Peyer's patch (tissue), 4 donors: ENCODE measurements at places on chromosomes 12 and 14. TPM values are rescaled to one million over a fixed set of nuclear protein-coding genes. Genes with fewer than 3 reads are reported as not detected.
A peak's percentile ranks its signal among the peaks of the same experiment; 100 is the strongest.

- DNase-seq = peak; percentile 76
Observed at GRCh38 chr12:112419297-112420133, 768 bp downstream of the PTPN11 start.

GRCh38 chr14:38350102-38350501 lies 94.2 kb upstream of the CLEC14A start:
- no peak for DNase-seq

GRCh38 chr12:57397441-57397840 lies 33.4 kb downstream of the R3HDM2 start:
- DNase-seq = no peak

PAH gene
- not detected for total RNA-seq

GRCh38 chr12:123998991-123999359 lies 26.0 kb downstream of the ZNF664 start:
- DNase-seq = no peak

DNAJC22 gene
- 56.0 TPM for total RNA-seq

C1QL4 gene
- total RNA-seq = not detected

GRCh38 chr12:57581802-57582201 lies 9.2 kb upstream of the PIP4K2C start:
- DNase-seq = no peak

TAS2R43 gene
- 2.1 TPM for total RNA-seq

AQP2 gene
- total RNA-seq = not detected

DNA sequence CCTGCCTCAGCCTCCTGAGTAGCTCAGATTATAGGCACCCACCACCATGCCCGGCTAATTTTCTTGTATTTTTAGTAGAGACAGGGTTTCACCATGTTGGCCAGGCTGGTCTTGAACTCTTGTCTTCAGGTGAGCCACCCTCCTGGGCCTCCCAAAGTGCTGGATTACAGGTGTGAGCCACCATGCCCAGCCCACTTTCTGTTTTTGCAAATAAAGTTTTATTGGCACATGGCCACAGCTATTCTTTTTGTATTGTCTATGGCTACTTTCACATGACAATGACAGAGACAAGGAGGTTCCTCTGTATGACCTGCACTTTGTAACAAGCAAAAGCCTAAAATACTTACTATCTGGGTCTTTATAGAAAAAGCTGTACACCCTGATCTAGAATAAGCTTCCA lies 19.7 kb upstream of the DIABLO start:
- no peak for DNase-seq

DNA sequence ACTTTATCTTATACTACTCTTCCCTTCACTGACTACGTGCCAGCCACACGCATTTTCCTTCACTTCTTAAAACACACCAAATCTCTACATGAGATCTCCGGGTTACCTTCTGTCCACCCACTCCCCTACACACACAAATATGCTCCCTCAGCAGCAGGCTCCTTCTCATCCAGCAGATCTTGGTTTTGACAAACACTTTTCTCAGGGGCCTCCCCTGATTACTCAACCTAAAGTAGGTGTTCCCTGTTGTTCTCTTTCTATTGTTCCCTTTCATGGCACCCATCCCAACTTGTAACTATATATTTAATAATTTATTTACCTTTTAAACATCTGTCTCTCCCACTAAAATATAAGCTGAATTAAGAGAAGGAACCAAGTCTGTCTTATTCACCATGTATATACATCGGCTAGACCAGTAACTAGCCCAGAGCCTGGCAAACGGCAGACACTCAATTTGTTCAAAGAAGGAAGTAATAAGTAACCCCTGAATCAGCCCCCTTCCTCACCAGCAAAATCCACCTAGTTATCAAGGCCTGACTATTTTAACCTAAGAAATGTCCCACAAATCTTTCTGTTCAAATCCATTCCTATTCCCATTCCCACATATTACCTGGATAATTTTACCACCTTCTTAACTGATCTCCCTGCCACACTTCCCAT lies 2.7 kb downstream of the C2CD5 start:
- DNase-seq = no peak

GRCh38 chr14:76919431-76920330 lies 93.5 kb downstream of the LRRC74A start:
- DNase-seq = no peak

- no peak for DNase-seq
Observed at GRCh38 chr12:88258396-88258795, 116.3 kb downstream of the TMTC3 start.

MIP gene
- total RNA-seq = not detected

- DNase-seq = peak; percentile 56
Observed at GRCh38 chr14:70665448-70666360, 24.0 kb downstream of the TTC9 start.

DNA sequence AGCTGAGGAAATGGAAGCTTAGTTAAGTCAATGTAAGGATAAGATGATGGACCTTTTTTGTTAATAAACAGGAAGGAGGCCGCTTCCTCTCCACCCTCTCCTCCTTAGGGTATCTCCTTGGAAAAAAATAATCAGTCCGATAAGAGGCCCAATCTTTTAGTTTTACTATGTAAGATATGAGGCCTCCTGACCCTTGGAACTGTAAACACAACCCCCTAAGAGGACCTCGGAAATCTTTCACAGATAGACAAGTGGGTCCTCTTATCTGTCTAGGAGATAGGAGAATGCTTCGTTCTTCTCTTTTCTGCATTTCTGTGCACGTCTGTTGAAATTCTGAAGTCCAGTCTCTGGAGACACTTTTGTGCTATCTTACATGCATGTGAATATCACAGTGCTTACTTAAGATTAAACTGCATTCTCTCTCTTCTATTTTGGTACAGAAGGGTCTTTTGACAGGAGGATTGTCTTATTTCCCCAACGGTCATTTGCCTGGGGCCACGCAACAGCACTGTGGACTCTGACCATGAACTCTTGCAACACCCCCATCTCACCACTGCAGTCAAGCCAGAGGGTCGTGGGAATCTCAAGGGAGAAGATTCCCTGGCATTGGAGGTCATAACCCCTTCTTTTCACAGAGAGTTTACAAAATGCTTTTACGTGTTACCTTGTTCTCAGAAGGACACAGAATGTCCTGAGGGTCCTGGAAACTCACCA lies 313.0 kb upstream of the RTL1 start:
- DNase-seq = no peak

TAS2R20 gene
- 3.5 TPM for total RNA-seq
